AML-193 (cell line): ENCODE measurements at places on chromosomes 12 and 14.

- no peak for DNase-seq
These were observed 1.8 kb upstream of the SP1 start for GRCh38 chr12:53378222-53378621.

- DNase-seq = no peak
These were observed 22.3 kb downstream of the MNAT1 start for GRCh38 chr14:60756847-60757246.

DNA sequence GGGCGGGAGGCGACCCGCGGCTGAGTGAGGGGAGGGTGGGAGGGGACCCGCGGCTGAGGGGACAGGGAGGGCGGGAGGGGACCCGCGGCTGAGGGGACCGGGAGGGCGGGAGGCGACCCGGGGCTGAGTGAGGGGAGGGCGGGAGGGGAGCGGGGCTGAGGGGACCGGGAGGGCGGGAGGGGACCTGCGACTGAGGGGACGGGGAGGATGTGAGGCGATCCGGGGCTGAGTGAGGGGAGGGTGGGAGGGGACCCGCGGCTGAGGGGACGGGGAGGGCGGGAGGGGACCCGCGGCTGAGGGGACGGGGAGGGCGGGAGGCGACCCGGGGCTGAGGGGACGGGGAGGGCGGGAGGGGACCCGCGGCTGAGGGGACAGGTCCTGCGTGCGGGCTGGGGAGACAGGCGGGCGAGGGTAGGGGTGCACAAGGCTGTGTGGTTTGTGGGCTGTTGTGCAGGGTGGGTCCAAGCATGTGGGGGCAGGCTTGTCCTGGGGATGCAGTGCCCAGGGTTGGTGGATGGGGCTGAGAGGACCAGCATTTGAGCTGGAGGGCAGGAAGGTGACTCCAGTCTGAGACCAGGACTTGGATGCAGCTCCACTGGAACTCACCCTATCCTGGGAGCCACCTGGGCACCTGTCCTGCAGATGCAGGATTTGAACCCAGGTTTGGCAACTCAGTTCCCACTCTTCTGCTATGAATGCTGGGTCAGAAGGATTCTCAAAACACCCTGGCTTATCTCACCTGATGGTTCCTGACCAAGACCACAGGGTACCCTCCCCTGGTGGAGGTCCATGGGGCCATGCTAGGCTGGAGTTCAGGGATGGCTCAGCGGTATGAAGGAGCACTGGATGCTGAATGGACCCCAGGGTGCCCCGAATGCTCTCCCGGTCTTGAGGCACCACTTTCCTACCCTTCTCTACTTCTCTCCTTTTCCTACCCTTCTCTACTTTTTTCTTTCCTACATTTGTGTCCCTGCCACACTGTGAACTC, 9.4 kb downstream of the PLD4 start:
- no peak for DNase-seq

GRCh38 chr12:62998454-62998853, 63.5 kb upstream of the PPM1H start:
- DNase-seq = no peak

DNA sequence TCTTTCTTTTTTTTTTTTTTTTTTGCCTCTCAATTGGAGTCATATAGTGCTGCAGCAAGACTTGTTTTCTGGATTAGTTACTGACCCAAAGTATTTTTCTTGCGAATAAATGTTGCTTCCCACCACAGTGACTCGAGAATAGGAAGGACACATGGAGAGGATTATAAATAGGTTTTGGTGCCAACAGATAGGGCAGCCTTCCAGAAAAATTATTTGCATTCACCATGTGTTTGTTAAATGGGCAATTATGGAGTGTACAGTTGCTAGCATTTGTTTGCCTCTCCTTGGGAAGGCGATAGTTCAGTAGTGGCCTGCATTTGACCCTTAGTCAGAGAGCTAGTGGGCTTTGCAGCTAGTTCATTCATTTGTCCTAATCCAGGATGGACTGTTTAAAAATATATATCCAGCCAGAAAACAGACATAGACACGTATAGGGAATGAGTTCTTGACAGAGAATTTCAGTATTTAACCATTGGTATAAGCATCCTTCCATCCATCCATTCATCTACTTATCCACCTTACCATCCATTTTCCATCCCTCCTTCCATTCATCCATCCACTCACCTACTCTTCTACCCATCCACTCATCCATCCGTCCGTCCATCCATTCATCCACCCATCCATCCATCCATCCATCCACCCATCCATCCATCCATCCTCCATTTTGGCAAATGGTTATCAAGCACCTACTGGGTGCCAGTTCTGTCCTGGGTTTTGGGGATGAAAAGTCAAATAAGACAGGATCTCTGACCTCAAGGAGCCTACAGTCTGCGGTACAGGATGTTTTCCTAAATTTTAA, 67.5 kb downstream of the CHST11 start:
- no peak for DNase-seq

GRCh38 chr14:68775614-68776126, 17.2 kb downstream of the ZFP36L1 start:
- no peak for DNase-seq

DNA sequence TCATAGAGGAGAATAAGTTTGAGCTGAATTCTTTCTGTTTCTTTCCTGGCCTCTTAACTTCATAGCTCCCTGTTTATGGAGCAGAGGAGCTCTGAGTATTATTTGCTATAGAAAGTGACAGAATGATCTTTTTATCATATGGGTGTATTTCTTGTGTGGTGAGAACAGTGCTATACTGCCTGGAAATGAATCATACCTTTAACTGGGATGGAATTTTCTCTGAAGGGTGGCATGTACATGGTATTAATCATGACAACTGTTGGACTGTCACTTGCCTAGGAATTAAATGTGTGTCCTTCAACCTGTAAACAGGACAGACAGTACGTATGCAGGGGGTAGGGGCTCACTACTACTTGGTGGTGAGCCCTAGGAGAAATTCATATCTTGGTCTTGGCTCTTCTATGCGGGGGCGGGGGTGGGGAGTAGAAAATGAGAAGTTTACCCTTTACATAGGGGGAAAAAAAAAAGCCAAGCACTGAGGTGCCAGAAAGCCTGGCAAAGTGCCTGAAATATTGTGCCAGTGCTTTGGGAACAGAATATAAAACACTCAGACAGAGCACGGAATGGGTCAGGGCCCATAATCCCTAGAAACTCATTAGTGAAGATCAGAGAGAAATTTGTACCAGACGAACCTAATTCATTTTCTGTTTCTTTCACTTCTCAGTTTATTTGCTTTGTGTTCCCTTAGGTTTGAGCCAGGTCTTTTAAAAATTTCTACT, 33.8 kb downstream of the ARMH4 start:
- no peak for DNase-seq

DNA sequence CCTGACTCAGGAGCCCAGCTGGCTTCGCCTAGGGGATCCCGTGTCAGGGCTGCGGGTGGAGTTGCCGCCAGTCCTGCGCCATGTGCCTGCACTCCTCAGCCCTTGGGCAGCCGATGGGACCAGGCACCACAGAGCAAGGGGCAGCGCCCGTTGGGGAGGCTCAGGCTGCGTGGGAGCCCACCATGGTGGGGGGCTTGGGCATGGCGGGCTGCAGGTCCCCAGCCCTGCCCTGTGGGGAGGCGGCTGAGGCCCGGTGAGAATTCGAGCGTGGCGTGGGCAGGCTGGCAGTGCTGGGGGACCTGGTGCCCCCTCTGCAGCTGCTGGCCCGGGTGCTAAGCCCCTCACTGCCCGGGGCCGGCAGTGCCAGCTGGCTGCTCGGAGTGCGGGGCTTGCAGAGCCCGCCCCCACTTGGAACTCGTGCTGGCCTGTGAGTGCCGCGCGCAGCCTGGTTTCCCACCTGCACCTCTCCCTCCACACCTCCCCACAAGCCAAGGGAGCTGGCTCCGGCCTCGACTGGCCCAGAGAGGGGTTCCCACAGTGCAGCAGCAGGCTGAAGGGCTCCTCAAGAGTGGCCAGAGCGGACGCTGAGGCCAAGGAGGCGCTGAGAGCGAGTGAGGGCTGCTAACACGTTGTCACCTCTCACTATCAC, 135.1 kb upstream of the SEL1L start:
- DNase-seq = no peak

DNA sequence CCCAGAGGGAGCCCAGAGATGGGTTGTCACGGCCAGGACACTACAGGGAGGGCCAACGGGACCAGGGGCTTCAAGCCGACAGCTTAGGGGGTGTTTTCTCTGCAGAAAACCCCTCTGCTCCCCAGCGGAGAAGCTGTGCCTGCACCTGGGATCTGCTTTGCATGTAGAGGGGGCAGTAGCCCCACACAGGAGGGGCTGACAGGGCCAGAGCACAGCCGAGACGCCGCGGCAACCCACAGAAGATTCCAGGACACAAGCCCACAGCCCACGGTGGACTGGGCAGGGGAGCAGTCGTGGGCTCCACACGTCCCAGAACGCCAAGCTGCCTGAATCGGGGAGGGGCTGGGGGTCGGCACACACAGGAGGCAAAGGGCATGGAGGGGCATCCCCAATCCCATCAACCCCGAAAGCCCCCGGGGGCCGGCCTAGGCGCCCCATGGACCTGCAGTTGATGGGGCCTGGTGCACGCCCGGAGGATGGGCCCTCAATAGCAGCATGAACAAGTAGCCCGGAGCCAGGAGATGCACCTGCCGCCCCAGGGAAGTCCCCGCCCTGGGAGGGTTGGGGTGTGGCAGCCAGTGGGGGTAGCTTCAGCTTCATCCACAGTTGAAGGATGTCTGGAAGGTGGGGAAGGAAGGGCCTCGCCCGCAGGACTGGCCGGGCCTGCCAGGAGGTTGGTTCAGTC, 30.5 kb upstream of the TMEM179 start:
- no peak for DNase-seq

DNA sequence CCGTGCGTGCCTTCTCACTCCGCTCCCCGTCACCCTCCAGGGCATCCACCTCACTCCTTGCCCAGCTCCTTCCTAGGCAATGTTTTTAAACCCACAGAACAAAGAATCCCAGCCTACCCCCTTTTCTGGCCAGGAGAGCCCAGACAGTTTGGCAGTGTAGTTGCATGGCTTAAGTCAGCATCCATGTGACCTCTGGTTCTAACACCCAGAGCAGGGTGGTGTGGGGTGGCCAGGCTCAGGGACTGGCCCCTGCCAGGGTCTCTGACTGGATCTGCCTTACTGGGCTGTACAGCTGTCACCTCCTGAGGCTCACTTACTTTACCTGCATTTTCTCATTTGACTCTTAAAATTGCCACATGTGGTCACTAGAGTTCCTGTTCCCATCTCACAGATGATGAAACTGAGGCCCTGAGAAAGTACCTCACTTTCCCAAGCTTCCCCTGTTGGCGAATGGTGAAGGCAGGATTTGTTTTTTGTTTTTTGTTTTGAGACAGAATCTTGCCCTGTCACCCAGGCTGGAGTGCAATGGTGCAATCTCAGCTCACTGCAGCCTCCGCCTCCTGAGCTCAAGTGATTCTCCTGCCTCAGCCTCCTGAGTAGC, 18.3 kb downstream of the SDS start:
- DNase-seq = no peak

GRCh38 chr12:4584281-4584680, 22.3 kb downstream of the DYRK4 start:
- DNase-seq = no peak

- no peak for DNase-seq
These were observed 243.6 kb downstream of the DPY19L2 start for GRCh38 chr12:63424671-63425070.

DNA sequence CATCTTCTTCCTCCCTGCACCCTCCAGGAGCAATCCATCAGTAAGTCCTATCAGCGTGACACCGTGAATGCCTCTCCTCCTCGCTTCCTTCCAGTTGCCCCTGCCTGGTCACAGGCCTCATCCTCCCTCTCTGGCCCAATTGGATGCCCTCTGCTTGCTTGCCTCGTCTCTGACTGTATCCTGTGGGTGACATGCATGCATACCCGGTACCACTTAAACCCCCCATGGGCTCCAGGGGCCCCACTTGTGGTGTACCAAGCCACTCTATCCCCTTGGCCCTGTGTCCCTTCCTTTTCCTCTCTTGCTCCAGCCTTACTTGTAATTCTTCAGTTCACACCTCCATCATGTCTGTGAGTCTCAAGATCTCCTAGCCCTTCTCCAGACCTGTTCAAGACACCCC, 106.0 kb upstream of the RTL1 start:
- no peak for DNase-seq

- no peak for DNase-seq
These were observed 5.7 kb downstream of the AHNAK2 start for GRCh38 chr14:104972301-104973134.

DNA sequence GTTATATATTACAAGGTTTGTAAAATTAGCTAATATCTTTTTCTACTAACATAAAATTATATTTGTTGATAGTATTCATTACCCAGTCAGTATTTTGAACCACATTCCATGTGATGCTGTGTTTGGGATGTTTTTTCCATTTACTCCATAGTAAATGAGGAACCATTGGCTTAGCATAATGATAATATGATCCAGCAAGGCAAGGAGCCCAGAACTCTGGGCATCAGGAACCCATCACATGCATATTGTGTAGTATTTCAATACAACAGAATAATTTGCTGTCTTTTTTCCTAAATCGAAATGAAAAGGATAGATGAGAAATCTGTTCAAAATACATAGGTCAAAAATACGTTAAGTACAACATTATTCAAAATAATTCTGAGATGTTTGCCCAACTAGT, 48.7 kb upstream of the GARIN2 start:
- DNase-seq = no peak

- peak; percentile 46 for DNase-seq
These were observed 35.1 kb upstream of the RPL10L start for GRCh38 chr14:46686652-46687051.

GRCh38 chr12:112303004-112303403, 79.2 kb downstream of the HECTD4 start:
- no peak for DNase-seq
